ENCODE measurements at places on chromosomes 13 and 19.

DNA sequence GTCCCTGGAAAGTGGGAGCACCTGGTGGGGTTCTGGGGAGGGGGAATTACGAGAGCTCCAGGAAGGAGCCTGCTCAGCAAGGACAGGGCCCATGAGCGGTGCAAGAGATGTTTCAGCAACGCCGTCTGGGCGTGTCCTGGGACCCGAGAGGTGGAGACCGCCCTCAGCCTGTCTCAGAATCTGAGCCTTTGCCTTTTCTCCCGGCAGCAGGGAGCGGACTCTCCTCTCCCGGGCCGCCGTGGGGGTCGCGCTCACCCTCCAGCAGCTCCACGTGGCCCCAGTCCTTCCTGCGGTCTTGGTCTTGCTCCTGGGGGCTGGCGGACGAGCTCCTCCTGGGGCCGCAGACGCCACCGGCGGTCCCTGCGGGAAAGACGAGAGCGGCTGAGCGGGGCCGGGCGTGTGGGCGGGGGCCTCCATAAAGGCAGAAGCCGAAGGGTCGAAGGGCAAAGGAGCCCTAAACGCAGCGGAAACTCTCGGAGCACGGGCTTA lies 714 bp downstream of the POLRMT start:
- peak; percentile 51 for DNase-seq

DNA sequence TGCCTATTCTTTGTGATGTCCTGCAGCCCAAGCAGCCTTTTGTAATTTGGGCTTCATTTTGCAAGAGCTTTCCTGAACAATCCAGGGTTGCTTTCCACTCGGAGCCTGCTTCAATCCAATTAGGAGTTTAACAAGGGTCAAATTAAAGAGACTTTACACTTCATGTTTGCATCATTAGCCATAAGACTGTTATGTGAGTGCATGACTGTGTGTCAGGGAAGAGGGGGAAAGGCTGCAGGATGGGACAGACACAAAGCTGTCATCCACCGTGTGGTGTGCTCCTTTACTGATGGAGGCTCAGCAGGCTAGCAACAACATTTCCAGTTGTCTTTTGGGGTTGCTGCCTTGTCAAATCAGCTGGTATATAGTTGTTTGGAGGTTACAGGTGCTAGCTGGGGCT lies 23.7 kb upstream of the MAB21L1 start:
- no peak for DNase-seq

- no peak for DNase-seq
Measured at GRCh38 chr19:2455851-2456570, 748 bp downstream of the LMNB2 start.

DNA sequence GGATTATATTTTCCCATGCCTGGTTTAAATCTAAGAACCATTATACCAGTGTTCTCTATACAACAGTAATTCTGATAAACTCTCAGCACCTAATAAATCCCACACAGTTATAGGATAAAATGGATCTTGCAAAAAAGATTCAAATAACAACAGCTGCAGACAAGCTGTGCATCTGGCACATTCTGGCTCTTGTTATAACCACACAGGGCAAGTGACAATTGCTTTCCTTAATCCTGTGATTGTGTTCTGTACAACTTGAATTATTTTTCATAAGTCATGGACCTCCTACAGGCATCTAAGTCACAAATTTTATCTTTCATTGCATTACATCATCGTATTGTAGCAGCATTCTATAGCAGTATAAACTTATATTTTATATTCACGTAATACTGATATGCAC lies 948.3 kb downstream of the SLITRK1 start:
- no peak for DNase-seq

- no peak for DNase-seq
Measured at GRCh38 chr19:47503826-47504150, 11.1 kb downstream of the NAPA start.

- no peak for DNase-seq
Measured at GRCh38 chr19:39870171-39870971, 24.2 kb upstream of the FBL start.
